ENCODE measurements at places on chromosomes 11 and 22.

GRCh38 chr11:115256397-115257197, 247.6 kb downstream of the CADM1 start:
- no peak for DNase-seq

- DNase-seq, result no peak
These were observed 44.3 kb downstream of the CD82 start for GRCh38 chr11:44609783-44610155.

DNA sequence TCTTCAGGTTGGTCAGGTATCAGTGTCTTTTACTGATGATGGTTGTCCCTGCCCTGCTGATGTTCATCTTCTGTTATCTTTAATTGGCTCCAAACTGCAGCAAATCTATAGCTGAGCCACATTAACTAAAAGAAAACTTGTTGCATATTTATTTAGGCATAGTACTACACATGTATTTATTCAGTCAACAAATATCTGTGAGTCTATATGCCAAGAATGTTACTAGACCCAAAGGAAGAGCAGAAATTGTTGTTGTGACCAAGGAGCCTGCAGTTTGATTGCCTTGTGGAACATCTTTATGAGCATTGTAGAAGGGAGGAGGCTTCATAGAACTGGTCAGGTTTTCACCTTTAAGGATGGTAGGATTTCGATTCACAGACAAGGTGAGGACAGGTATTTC, 10.1 kb downstream of the BMAL1 start:
- DNase-seq, result no peak

GRCh38 chr11:69030301-69030700, 17.3 kb upstream of the MRGPRF start:
- DNase-seq, result no peak

DNA sequence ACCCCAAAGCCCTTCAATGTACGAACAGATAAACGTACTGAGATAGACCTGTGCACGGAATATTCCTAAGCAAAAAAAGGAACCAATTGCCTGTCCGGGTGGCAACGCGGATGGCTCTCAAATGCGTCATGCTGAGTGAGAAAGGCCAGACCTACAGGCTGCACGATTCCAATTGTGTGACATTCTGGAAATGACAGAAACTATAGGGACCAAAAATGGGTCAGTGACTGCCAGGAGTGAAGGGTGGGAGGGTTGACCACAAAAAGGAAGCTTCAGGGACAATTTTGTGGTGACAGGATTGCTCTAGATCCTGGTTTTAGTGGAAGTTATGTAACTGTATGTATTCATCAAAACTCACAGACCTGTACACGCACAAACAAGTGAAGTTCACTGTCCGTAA, 24.0 kb upstream of the SYT8 start:
- no peak for DNase-seq

- DNase-seq, result no peak
These were observed 154.8 kb downstream of the UVRAG start for GRCh38 chr11:75969626-75970308.

GRCh38 chr22:48424201-48424627, 1403.5 kb downstream of the BRD1 start:
- no peak for DNase-seq

GRCh38 chr22:39230261-39231196, 14.3 kb downstream of the PDGFB start:
- DNase-seq, result no peak

DNA sequence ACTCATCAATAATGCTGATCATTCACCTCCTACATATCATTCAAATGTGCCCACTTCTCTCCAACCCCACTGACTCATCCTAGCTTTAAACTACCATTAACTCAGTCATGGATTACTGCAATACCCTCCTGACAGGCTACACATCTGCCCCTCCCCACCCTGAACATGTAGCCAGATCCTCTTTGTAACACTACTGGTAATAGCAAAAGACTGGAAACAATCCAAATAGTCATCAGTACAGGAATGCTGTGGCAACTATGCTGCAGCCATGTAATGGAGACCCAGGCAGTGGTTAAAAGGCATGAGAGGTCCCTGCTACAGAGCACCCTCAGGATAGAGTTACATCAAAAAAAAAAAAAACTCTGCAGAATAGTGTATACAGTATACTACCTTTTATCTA, 16.6 kb downstream of the SLC43A3 start:
- DNase-seq, result no peak

- DNase-seq, result no peak
These were observed 909.0 kb downstream of the BRD1 start for GRCh38 chr22:48918585-48919186.

GRCh38 chr11:133981156-133981555, 24.4 kb upstream of the IGSF9B start:
- DNase-seq, result no peak

- DNase-seq, result no peak
These were observed 73.7 kb upstream of the KIRREL3 start for GRCh38 chr11:127074151-127074761.

DNA sequence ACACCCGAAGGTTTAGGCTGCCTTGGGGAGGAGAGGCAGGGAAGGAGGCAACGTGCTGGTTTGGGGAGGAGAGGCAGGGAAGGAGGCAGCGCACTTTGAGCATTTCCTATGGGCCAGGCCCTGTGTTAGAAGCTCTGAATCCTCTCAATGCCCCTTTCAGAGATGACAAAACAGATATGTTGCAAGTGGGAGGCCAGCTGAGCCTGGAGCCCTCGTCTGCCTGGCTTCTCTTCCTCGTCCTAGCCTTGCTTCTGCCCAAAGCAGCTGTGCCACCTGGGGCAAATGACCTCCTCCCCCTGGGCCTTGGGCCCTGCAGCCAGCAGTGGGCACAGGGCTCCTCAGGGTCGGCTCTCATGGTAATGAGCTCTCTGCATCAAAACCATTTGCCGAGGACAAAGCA, 15.3 kb upstream of the LRRC32 start:
- no peak for DNase-seq

DNA sequence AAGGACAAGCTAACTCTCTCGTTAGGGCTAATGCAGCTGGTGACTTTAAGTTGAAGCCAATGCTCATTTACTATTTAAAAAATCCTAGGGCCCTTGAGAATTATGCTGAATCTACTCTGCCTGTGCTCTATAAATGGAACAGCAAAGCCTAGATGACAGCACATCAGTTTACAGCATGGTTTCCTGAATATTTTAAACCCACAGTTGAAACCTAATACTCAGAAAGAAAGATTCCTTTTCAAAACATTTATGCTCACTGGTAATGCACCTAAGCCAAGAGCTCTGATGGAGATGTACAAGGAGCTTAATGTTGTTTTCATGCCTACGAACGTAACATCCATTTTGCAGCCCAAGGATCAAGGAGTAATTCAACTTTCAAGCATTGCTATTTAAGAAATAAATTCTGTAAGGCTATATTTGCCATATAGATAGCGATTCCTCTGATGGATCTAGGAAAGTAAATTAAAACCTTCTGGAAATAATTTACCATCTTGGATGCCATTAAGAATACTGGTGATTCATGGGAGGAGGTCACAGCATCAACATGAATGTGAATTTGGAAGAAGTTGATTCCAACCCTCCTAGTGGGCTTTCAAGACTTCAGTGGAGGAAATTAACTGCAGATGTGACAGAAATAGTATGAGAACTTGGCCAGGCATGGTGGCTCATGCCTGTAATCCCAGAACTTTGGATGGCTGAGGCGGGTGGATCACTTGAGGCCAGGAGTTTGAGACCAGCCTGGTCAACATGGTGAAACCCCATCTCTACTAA, 14.5 kb downstream of the XNDC1N start:
- DNase-seq, result no peak

DNA sequence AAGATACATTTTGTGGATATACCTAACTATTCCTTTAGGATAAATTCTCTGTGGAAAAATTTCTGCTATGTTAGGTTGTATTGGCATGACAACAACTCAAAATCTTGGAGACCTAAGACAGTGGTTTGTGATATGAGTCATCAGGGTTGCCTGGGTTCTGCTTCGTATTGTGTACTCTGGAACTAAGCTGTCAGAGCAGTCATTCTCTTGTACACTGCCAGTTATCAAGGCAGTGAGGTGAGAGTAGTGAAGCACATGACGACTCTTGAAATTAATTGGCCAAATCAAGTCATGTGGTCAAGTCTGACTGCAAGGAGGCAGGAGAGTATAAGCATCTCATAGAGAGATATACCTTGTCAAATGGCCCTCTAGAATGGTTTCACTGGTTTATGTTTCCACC, 104.4 kb downstream of the FANCF start:
- no peak for DNase-seq

GRCh38 chr11:44179173-44179572, 83.7 kb downstream of the EXT2 start:
- no peak for DNase-seq

DNA sequence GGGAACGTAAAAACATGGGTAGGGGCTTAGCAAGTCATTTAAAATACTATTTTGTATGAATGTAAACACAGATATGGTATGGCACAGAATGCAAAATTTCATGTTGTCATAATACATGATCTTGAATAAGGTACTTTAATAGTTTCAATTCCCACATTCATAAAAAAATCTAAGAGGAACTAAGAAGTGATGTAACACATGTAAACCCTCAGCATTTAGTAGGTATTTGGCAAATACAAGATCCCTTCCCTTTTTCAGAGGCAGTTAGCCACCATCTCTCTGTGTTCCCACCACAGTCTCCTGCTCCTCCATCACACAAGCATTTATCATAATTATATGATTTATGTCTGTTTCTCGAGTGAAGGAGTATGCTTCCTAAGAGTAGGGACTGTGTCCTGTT, 251.8 kb downstream of the TENM4 start:
- DNase-seq, result no peak

DNA sequence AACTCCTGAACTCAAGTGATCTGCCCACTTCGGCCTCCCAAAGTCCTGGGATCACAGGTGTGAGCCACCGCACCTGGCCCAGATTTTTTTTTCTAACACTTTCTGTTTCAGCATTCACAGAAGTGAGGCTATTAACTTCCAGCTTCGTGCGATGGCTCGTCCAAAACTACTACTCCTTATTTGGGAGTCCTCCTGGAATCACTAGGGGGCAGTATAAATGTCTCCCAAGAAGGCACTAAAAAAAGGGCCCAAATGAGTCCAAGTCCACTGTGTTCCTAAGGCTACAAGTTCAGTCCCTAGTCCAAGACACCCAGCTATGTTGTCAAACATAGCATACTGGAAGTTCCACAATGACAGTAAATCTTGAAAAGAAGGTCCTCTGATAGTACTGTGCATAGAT, 63.2 kb upstream of the BIRC3 start:
- DNase-seq, result no peak

- no peak for DNase-seq
These were observed 189.3 kb downstream of the GUCY1A2 start for GRCh38 chr11:106828976-106829375.

GRCh38 chr11:28011813-28012212, 96.1 kb downstream of the KIF18A start:
- DNase-seq, result no peak
